ENCODE measurements at places on chromosomes 4 and X. TPM values are rescaled to one million over a fixed set of nuclear protein-coding genes. Genes with fewer than 3 reads are reported as not detected.

GRCh38 chr4:105923497-105924238 lies 28.4 kb downstream of the NPNT start:
- peak; percentile 38 for ATAC-seq

- no peak for ATAC-seq
These were observed 44.2 kb downstream of the NAP1L5 start for GRCh38 chr4:88653371-88653946.

The GCNA gene
- total RNA-seq: 0.68 TPM

The DDX53 gene
- total RNA-seq: not detected

The ENOX2 gene
- 15.1 TPM for total RNA-seq

DNA sequence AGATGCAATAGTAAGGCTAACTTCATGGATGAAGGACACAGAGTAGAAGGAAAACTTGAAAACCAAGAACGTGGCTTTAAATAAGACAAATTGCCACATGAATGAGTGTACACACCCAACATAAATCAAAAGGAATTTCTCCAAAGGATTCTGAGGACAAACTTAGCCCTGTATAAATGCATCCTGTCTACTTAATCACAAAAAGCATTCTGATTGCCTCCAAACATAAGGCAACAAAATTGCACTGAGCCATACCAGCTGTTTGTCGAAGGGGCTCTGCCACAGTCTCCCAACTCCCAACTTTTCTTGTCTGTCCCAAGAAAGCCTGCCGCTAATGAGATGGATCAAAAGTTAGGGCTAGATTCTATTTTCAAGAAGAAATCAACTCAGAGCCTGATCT lies 194.3 kb downstream of the SOWAHB start:
- ATAC-seq: peak; percentile 63

Measured in esophagus mucosa (tissue), 1 donor.